ENCODE measurements at places on chromosomes 4 and X.

DNA sequence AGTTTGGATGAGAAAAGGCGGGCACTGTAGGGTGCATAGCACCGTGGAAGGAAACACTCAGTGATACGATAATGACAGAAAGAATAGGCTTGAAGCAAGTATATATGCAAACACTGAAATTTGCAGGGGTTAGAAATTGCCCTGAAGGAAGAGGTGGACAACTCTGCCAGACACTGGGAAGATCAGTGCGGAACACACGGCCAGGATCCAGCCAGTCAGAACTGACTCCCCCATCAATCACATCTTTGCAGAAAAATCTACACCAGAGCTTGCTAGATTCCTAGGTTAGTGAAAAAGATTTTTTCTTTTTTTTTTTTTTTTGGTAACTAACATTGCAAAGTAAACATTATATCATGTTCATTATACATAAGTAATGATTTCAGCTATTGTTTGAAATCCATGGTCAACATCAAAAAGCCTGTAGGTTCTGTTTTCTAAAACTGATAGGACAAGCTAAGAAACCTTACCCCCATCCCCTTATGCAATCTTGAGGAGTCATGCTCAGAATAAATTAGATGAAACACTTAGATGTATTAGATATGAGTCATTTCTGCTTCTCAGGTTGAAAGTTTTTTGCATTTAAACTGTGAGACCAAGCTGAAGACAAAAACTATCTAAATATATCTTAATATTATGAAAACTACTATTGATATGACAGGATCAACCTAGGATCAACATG lies 38.9 kb downstream of the TRIML1 start:
- no peak for ATAC-seq

DNA sequence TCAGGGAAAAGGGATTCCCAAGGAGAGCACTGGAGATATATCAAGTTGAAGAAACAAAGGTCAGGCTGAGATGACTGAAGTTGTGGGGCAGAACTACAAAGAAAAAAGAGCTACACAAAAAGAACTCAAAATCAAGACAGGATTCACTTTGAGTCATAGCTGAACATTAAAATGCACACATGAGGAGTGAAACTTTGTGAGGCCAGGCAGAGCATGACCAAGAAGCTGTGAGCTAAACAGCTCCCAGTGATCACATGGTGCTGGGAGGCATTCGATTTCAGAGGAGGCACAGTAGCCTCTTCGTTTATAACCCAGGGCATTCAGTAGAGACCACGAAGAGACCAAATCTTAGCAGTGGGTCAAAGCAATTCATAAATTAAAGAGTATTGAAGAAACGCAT lies 145.3 kb downstream of the ATRX start:
- peak; percentile 59 for ATAC-seq

DNA sequence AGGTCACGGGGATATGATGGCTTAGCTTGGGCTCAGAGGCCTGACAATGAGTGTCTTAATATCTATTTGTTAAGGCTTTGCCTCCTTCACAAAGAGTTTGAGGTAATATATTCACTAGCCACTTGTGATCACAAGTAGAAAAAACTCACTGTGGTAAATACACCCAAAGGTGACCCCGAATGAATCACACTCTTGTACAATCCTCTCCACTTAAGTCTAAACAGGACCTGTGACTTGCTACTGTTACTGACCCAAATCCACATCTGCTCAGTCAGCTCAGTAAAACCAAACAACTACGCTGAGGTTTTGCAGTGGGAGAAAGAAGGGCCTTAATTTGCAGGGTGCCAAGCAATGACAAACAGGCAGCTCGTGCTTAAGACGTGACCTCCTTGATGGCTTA lies 223.8 kb upstream of the MAGEC2 start:
- no peak for ATAC-seq

DNA sequence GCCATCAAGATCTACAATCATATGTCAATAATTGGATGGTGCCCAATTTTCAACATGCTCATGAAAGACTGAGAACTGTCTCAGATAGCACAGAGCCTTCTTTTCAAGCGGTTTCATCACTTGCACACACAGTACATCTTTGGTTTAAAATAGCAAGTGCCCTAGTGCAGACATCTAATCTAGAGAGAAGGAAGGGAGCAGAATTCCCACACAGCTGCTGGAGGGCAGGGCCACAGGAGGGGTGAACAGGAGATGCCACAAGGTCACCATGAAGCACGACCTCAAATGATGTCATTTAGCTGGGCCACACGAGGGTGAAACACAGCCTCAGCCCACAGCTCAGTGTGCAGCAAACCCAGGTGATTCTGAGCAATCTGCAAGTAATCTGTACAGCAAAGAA lies 24.3 kb downstream of the LEF1 start:
- peak; percentile 64 for ATAC-seq

DNA sequence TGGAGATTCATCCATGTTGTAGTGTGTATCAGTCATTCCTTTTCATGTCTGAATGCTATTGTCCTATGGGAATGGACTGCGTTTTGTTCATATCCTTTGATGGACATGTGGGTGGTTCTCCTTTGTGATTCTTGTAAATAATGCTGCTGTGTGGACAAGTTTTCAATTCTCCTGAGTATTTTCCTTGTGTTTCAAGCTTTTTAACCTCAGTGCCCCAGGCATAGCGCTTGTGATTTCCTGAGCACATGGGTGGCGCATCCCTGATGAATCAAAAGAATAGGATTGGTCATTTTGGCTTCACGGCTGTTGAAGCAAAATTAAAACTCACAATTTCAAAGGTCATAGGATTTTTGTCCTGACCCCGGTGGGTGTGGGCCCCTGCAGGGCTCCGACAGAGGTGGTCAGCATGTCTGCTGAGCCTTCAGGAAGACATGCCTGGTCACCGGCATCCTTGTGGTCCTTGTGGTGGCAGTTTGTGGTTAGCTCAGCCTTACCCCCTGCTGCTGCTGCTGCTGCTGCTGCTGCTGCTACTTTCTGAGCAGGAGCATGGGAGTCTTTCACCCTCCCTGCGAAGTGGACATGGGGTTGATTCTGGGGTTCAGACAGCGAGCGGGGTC lies 30.0 kb downstream of the SHROOM2 start:
- ATAC-seq = no peak

DNA sequence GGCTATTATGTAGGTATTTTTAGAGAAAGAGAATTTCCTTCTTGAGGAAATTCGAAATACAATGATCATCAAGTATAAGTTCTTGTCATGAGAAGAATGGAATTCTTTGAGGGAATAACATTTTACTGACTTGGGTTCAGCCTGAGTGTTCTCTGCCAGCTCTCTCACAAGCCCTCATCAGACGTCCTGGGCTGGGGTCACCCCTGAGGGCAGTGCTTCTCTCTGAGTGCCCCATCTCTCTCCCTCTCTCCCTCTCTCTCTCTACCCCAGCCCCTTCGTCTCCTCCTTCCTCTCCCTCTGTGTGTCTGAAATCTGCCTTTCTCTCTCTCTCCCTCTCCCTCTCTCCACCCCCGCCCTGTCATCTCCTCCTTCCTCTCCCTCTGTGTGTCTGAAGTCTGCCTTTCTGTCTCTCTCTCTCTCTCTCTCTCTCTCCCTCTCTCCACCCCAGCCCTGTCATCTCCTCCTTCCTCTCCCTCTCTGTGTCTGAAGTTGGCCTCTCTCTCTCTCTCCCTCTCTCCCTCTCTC lies 241.7 kb upstream of the PSAPL1 start:
- ATAC-seq = no peak

DNA sequence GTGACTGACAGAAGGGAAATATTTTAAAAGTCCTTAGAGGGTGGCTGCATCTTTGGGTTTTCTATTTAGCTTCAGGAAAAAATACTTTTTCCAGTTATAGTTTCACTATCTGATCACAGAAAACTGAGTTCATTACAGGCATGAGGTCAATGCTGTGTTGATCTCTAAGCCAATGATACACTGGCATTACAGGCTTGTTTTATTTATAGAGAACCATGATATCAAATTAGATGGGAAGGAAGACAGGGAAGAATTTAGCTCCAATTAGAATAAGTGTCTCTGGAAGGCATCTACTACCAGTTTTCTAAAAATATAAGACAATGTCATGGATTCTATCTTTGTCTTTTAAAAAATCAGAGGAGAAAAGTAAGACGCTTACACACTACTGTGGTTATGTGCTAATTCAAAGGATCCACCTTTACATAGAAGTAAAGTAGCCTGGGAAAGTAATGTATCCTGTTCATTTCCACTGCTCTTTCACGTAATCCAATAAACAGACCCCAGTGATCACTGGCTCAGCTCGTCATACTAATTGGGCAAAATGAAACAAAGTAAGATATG lies 344.5 kb upstream of the PPARGC1A start:
- no peak for ATAC-seq

DNA sequence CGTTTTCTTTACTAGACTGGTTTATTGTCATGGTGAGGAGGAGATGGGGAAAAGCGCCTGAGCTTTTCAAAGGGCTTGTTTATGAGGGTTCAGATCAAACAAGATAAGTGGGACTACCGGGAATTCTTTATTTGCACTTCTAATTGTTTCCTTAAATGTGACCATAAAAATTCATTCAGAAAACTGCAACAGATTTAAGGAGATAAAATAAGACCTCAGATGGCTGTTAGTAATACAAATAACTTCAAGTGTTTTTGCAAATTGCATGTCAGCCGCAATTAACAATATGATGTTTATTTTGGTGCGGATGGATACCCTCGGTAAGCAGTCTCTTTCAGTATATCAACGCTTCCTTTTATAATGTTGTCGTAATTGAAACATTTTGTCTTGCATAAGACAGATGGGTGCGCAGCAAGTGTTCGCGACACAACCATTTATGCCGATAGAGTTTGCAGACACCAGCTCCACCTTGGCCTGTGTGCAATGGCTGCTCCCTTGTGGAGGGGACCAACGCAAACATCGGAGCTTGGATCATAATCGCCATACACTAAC lies 151.0 kb downstream of the C4orf33 start:
- ATAC-seq = no peak

Data from activated CD4-positive, CD25-positive, alpha-beta regulatory T cell treated with anti-CD3 and anti-CD28 coated beads, Interleukin-2, amount 50 U/mL, for 24 hours (primary cell).